Lower leg skin (tissue), 4 donors: ENCODE measurements at places on chromosomes 11 and 22. TPM values are rescaled to one million over a fixed set of nuclear protein-coding genes. Genes with fewer than 3 reads are reported as not detected.

DNA sequence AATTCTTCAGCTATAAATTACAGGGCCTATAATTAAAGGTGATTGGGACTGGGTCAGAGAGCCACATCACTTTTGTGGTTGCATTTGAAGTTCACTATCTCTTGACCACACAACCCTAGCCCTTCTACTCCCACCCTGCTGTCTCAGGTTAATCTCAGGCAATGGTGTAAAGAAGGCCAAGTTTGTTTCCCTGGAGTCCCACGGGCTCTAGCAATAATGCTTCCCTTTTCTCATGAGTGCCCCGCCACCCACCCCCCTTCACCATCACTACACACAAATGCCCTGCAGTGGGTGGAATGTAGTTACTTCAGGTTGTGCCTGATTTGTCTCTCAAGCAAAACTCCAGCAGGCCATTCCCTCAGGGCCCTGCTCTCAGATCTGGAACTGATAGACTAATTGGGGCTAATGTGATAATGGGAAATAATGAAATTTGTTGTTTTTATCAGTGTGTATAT, 1.8 kb upstream of the EHF start:
- no peak for DNase-seq

DNA sequence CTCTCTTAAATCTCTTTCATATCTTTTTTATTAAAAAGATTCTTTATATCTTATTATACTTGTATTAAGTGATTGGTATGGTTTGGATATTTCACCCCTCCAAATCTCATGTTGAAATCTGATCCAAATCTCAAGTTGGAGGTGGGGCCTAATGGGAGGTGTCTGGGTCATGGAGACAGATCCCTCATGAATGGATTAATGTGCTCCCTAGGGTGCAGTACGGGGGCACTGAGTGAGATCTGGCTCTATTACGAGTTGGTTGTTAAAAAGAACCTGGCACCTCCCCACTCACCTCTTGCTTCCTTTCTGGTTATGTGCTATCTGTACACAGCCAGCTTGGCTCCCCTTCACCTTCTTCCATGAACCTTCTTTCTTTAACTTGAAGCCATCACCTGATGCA, 149.6 kb downstream of the CWF19L2 start:
- DNase-seq: no peak

GRCh38 chr22:22009661-22010060, 27.1 kb upstream of the TOP3B start:
- DNase-seq: peak; percentile 29

CDHR5 gene
- not detected for total RNA-seq

TIMP3 gene
- total RNA-seq: 256 TPM

SLC22A8 gene
- not detected for total RNA-seq

DNA sequence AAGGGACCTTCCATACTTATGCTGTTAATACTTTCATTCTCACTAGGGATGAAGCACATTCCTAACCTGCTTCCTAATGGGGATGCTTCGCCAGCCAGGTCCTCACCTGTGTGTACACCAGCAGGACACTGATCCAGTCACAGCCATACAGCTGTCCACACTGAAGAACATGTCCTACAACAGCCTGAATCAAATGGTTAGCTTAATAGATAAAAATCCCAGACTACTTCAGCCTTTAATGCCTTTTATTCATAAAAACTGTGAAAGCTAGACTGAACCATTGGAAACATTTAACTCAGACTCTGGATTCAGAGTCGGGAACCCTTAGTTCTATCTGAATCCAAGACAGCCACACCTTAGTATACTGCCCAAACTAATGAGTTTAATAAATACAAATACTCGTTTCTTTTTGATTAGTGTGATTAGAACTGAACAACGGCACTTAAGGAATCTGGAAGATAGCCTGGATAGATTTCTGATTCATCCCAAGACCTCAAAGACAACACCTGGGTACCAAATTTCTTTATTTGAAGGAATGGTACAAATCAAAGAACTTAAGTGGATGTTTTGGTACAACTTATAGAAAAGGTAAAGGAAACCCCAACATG, 3.3 kb downstream of the FTH1 start:
- DNase-seq: peak; percentile 67

- no peak for DNase-seq
Observed at GRCh38 chr11:94539420-94539819, 4.3 kb upstream of the FUT4 start.

DNA sequence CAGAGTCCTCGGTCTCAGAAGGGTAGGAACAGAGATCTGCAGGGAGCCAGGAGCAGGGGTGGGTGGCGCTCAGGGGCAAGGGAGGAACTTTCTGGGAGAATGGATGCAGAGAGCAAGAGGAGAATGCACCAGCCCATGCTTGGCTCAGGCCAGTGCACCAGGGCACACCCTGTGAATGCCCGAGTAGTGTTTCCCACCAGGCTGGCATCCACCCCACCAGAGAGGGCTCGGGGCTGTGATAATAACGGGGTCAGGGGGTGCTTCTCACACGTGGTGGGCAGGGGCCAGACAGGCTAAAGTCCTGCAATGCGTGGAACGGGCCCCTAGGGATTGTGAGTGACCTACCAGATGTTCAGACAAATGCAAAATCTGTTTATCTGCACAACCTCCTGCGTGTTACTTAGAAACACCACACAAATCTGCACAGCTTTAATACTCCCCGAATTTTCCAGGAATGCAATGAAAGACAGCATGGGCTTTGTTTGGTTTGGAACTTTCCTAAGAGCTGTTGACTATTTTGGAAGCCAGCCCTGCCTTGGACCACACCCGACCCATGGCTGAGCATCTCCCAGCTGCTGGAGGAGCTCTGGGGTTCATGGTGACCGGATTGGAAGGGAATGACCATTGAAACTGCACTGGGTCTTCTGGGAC, 368.3 kb downstream of the SHANK2 start:
- no peak for DNase-seq

MICAL3 gene
- total RNA-seq: 29.7 TPM

GRCh38 chr22:49883294-49883640, 29.6 kb downstream of the ZBED4 start:
- no peak for DNase-seq

DNA sequence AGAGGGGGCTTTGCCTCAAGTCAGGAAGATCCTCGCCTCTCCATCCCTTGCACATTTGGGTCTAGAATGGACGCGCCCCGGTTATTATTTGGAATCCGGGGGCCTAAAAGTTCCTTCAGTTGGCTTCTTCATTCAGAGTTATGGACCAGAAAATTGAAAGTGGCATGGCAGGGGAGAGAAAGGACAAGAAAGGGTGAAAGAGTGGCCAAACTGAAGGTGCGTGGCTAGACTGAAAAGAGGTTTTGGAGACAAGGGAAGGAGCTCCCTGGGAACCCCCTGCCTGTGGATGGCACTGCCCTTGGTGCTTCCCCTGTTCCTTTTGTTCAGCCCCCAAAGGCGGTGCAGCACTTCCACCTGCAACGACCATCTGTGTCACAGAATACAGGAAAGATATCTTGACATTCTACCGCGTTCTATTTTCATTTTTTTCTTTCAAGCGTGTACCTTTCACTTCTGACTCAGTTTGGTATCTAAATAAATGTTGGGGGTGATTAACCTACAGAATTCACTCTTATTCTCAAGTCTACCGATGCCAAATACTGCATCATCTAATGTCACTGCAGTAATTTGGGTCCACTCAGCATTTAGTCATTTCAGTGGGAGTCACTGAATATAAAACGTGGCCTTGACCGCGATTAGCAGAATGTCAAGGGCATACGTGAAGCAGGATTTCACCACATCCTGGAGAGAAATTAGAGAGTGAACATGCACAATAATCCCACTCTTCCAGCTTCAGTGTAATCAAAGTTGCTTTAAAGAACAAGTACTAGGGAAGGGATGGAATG, 88.1 kb upstream of the ARHGAP32 start:
- no peak for DNase-seq

DNA sequence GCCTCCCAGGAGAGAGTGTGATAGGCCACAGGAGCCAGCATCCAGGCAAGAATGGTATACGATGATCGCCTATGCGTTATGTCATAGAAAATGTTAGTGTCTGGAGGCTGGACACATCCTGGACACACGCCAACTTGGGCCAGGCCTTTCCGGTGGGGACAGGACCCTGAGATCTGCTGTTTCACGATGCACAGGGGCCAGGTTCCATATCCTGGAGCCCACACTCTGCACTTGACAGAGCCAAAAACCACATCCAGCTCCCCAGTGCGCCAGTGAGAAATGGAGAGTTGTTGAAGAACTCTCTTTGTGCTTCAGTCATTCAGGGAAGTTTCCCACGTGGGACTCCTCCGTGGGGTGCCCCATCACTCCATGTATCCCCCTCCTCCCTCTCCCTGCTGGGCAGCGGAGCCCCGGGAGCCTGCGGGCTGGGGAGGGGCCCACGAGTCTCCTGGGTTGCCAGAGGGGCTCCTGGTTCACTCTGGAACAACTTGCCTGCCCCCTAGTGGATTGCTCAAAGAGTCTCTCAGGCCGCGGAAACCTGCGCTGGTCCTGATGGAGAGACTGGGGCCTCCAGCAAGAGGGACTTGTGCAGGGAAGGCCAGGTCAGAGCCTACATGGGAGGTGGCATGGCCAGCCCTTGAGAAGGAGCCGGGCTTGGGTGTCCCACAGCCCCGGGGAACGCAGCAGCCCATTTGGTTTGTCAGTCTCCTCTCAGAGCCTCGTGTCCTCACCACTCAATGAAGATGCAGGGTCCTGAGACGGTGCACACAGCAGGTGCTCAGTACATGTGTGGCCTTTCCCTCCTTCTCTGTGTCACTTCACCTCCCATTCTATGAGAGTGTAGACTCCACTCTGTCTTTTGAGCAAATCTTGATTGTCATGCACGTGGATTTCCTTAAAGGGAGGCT, 10.2 kb upstream of the LRRC32 start:
- DNase-seq: peak; percentile 49

DNA sequence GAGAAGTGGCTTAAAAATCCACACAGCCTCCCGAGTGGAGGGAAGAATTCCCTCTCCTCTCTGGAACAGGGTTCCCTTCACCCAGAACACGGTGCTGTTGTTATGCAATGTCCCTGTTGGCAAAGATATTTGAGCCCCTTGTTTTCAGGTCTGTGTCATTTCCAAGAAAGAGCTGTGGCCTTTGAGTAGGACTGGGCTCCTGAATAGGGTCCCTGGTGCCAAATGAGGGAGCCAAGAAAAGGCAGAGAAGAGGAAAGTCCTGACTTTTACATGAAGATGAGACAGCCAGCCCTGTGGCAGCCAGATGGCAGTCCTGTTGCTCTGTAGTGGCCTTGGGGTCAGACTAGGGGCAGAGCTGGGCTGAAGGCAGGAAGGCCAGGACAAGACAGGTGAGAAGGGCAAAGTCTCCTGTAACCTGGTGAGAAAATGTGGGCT, 51.2 kb upstream of the ELF5 start:
- DNase-seq: no peak

RGL4 gene
- total RNA-seq: not detected

MIOX gene
- total RNA-seq: not detected

DNA sequence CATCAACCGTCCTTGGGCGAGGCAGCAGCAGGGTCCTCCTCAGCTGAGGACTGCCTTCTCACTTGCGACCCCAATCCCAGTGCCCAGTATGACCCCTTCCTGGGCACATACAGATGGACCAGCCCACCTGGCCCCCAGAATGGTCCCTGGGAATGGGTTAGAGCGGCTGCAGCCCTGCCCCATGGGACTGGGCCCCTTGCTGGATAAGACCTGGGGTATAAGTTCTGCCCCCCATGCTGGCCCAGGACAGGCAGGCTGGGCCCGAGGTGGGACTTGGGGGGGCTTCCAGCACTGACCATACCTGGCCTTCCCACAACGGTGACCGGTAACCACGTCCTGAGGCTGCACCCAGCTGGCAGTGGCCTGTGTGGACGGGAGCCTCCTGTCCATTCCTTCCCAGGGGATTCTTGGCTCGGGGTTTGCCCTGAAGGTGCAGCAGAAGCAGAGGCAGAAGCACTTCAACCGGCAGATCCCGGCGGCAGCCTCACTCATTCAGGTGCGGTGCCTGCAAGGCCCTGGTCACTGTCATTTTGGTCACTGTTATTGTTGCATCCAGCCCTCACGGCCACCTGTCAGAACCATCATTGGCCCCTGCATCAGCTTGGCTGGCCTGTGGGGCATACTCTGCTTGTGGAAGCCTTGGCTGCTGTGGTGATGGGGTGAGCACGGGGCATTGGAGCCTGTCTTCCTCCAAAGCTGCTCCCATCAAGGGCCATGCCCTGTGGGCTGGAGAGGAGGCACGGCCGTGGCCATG, 114.8 kb downstream of the KCNQ1OT1 start:
- no peak for DNase-seq

GLB1L3 gene
- total RNA-seq: 9.4 TPM

GRCh38 chr22:23856721-23857605, 712 bp upstream of the SLC2A11 start:
- DNase-seq: no peak

DNA sequence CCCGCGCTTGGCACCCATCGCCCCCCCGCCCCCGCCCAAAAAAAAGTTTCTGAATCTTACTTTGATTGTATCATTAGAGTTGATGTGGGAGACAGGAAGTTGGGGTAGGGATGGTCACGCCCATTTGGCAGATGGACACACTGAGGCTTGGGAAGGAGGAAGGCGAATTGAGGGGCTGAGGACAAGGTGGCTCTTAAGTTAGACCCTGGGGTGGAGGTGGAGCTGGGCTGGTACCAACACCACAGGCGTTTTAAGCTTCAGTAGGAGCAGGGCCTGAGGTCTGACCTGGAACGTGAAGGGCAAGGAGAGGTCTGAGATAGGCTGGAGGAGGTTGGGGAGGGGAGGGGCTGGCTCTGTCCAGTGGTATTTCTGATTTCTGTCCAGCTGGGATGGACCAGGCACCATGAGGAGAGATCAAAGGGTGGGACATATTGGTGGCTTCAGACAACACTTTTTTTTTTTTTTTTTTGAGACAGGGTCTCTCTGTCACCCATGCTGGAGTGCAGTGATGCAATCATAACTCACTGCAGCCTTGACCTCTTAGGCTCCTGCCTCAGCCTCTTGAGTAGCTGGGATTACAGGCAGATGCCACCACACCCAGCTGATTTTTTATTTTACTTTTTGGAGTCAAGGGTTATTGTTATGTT, 799 bp upstream of the CDC42BPG start:
- no peak for DNase-seq

GRCh38 chr22:19892257-19892879, 37.7 kb upstream of the GNB1L start:
- no peak for DNase-seq

- DNase-seq: no peak
Observed at GRCh38 chr11:97079244-97079643, 689.4 kb downstream of the JRKL start.

DNA sequence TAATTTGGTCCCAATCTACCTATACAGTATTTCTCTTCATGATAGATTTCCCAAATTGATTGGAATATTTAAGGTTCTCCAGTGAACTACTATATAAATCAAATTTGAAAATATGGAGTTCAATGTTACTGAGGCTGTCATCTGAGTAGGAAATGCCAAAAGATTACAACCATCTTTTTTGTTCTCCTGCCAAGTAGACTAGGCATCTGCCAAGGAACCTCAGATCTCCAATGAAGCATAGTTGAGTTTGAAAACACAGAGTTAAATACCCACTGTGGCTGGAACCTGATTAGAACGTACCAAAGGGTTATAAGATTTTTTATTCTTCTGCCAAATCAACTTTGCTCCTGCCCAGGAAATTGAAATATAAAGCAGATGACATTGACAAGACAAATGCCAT, 330.9 kb downstream of the CNTN5 start:
- no peak for DNase-seq

GRCh38 chr22:30186510-30186909, 60.0 kb downstream of the LIF start:
- no peak for DNase-seq

SCGB1D1 gene
- not detected for total RNA-seq
